ENCODE measurements at places on chromosomes 13 and 19.

DNA sequence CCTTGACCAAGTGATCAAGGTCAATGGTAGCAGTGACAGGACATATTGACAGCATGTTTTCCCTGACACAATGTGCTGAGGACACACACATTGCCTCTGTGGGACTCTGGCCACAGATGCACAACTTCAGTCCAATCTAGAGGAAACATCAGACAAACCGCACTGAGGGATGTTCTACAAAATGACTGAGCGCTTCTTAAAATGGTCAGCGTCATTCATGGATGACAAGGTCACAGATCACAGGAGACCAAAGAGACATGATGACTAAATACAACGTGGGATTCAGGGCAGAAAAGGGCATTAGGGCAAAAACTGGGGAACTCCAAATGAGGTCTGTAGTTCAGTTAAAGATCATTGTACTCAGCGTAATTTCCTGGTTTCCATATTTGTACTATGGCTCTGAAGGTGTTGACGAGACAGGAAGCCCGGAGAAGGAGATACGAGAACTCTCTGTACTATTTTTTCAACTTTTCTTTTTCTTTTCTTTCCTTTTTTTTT is 20.6 kb downstream of the PBX4 start:
- DNase-seq: no peak

GRCh38 chr13:28496188-28496564 is 1.2 kb upstream of the FLT1 start:
- DNase-seq: no peak

GRCh38 chr19:32624410-32624809 is 43.4 kb downstream of the PDCD5 start:
- DNase-seq: no peak

- DNase-seq: no peak
Observed at GRCh38 chr19:33432015-33432414, 58.5 kb downstream of the CEBPG start.

GRCh38 chr13:48641404-48641803 is 12.3 kb upstream of the CYSLTR2 start:
- DNase-seq: no peak

- DNase-seq: no peak
Observed at GRCh38 chr19:40754611-40755247, 3.7 kb downstream of the SNRPA start.

- peak; percentile 54 for DNase-seq
Observed at GRCh38 chr13:101490406-101491015, 38.0 kb downstream of the ITGBL1 start.

DNA sequence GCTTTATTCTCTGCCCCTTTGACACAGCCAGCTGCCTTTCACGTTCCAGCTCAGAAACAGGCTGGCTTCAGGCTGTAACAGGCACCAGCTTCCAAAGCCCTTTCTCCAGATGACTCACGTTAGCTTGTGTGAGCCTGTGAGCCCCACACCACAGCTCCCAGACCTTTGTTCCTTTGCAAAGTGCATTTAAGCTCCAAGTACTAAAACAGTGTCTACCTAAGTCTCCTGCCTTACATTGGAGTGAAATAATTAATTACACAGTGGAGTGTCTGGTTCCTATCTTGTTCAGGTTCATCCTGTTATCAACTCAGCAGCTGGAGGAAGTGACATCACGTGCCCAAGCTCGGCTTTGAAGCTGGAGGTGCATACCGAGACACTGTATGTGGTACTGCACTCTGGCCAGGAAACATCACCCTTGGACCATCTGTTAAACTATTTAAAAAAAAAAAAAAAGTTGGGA is 475.8 kb downstream of the FOXO1 start:
- DNase-seq: peak; percentile 39

DNA sequence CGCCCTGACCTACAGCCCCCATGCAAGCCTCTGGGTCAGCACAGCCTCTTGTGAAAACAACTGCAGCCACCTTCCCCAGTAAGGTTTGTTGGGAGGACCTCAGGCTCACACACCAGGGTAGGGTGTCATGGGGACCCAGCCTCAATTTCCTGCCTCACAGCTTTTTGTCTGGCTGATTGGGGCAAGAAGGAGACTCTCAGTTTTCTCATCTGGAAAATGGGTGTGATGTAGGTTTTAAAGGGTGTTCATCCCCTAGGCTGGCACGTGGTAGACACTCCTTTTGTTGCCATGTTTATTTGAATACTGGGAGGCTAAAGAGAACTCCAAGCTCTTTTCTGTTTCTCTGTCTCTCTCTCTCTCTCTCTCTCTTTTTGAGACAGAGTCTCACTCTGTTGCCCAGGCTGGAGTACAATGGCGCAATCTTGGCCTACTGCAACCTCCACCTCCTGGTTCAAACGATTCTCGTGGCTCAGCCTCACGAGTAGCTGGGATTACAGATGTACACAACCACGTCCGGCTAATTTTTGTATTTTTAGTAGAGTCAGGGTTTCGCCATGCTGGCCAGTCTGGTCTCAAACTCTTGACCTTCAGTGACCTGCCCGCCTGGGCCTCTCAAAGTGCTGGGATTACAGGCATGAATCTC is 18.2 kb upstream of the PLAUR start:
- DNase-seq: no peak

GRCh38 chr19:13623716-13624710 is 117.7 kb upstream of the CACNA1A start:
- DNase-seq: no peak

DNA sequence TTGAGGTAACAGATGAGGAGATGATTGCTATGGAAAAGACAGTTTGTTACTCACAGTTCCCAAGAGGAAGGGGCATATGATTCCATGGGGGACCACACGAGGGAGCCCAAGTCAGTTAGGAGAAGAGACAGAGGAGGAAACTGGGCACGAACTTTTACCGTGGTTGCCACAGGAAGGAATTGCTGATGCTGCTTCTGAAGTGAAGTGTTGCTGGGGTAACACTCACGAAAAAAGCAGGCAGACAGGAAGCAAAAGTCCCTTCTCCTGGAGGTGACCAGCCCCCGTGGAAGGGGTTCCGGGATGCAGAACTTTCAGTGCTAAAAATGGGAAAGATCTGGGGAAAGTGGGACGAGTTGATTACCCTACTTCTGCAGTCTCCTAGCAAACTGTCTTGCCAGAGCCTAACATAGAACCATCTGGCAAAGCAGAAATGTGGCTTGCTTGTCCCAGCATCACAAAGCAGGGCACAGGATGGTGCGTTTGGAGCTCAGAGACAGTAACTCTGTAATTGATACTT is 35.4 kb upstream of the MAP3K10 start:
- DNase-seq: peak; percentile 22

Data from HCEC 1CT (cell line).